ENCODE measurements at places on chromosomes 12 and 14. TPM values are rescaled to one million over a fixed set of nuclear protein-coding genes. Genes with fewer than 3 reads are reported as not detected.

GRCh38 chr14:74048281-74048680 is 29.1 kb downstream of the BBOF1 start:
- H3K4me3 ChIP-seq: no peak overlapping the region
- peaks cover 4% of the 10 kb centered on the region for H3K4me1 ChIP-seq
- no peak overlapping the region for H3K27ac ChIP-seq
- peak; percentile 30 for DNase-seq
- no peaks in the 10 kb centered on the region for H3K36me3 ChIP-seq

GRCh38 chr14:99755629-99756603 is 37.3 kb upstream of the EML1 start:
- no peak overlapping the region for H3K27ac ChIP-seq
- no peak overlapping the region for H3K4me3 ChIP-seq
- peaks cover 12% of the 10 kb centered on the region for H3K27me3 ChIP-seq
- no peaks in the 10 kb centered on the region for H3K36me3 ChIP-seq
- DNase-seq: no peak

GRCh38 chr12:106492857-106493256 is 89.9 kb upstream of the RFX4 start:
- H3K4me3 ChIP-seq: no peak overlapping the region
- H3K27ac ChIP-seq: no peak overlapping the region
- no peaks in the 10 kb centered on the region for H3K27me3 ChIP-seq
- peaks cover 1% of the 10 kb centered on the region for H3K4me1 ChIP-seq

GRCh38 chr12:15602051-15602672 is 187.0 kb downstream of the EPS8 start:
- peaks cover 3% of the 10 kb centered on the region for H3K27me3 ChIP-seq
- peaks cover 14% of the 10 kb centered on the region for H3K4me1 ChIP-seq
- H3K4me3 ChIP-seq: no peak overlapping the region
- no peak for DNase-seq
- H3K27ac ChIP-seq: no peak overlapping the region

GRCh38 chr12:89154743-89155499 is 197.4 kb downstream of the DUSP6 start:
- H3K27me3 ChIP-seq: peaks cover 1% of the 10 kb centered on the region
- H3K36me3 ChIP-seq: no peaks in the 10 kb centered on the region
- no peak overlapping the region for H3K27ac ChIP-seq
- DNase-seq: no peak

GRCh38 chr12:50992819-50993218 is 33.4 kb downstream of the SLC11A2 start:
- peaks cover 3% of the 10 kb centered on the region for H3K27me3 ChIP-seq
- DNase-seq: no peak
- H3K4me3 ChIP-seq: no peak overlapping the region
- peaks cover 14% of the 10 kb centered on the region for H3K4me1 ChIP-seq
- H3K36me3 ChIP-seq: peaks cover 47% of the 10 kb centered on the region

DNA sequence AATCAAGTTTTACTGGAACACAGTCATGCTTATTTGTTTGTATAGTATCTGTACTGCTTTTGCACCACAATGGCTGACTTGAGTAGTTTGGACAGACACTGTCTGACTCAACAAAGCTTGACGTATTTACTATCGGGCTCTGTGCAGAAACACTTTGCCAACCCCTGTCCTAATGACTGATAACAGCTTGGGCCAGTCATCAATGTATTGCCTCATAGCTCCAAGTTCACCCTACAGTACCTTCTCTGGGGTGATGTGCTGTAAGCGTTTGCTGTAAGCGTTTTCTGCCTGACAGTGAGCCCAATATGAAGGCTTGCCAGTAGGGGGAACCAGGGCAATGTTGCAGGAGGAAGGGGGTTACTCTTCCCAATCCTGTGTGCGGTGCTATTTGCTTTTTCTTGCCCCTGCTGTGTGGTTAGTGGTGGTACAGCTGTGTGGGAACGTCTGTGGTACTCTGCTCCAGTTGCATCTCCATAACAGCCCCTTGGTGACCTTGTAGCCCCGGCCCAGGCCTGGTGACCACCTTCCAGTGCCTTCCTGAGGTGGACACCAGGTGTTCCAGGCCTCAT is 5.4 kb upstream of the CCDC177 start:
- no peak overlapping the region for H3K4me3 ChIP-seq
- peaks cover 1% of the 10 kb centered on the region for H3K27me3 ChIP-seq
- H3K36me3 ChIP-seq: no peaks in the 10 kb centered on the region
- H3K27ac ChIP-seq: no peak overlapping the region
- H3K4me1 ChIP-seq: peaks cover 6% of the 10 kb centered on the region
- DNase-seq: peak; percentile 63

DNA sequence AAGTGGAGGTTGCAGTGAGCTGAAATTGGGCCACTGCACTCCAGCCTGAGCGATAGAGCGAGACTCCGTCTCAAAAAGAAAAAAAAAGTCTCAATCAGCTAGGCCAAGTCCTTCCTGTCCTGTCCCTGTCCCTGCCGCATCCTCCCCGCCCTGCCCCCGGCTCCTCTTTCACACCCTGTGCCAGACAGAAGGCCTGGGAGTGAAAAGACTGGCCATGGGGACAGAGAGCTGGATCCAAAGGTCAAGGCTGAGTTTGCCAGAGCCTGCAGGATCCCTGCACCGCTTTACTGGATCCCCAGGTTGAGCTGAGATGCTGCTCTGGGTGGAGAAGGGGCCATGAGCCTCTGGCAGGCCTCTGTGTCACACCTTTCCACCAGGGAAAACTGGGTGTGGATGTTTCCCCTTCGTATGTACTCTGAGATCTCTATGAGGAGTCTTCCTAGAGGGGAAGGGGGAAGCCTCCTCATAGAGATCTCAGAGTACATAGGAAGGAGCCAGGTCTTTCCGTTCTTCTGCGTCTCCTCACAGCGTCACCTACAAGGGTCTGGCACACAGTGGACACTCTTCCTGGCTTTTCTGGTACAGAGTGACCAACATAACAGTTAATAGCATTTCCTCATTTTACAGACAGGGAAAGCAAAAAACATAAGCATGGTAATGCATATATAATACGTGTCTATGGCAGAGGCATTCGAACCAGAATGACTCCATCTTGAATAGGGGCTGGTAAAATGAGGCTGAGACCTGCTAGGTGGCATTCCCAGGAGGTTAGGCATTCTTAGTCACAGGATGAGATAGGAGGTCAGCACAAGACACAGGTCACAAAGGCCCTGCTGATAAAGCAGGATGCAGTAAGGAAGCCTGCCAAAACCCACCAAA is 35.1 kb downstream of the NINJ2 start:
- no peaks in the 10 kb centered on the region for H3K36me3 ChIP-seq
- DNase-seq: no peak

GRCh38 chr14:94476023-94476422 is at the start of gene SERPINA9:
Gene SERPINA9 (minus strand): TSS chr14:94476197. CDS start chr14:94469840, 6,357 bp downstream.
- H3K4me3 ChIP-seq: no peak within 1 kb of the TSS
- H3K27ac ChIP-seq: no peak within 1 kb of the TSS
- H3K36me3 ChIP-seq: no peaks in the 10 kb centered on the region
- DNase-seq: no peak
- peaks cover 2% of the 10 kb centered on the region for H3K27me3 ChIP-seq

MYH6 gene
- 1.6 TPM for total RNA-seq

DCN gene
- not detected for total RNA-seq

DNA sequence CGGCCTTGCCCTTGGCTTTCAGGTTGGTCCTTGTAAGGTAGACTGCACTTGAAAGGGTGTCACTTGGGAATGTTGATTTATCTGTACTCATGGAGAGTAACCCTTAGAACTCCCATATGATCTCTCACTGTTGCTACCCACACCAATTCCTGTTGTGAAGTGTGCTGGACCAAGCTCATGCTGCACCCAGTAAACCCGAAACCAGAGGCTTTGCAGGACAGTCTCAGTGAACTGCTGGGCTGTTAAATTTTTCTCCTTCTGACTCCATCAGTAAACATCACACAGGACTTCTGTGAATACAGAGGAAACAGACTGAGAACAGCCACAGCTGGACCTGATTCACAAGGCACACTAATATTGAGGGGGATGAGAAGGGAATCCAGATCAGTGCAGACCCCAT is 783.0 kb downstream of the TMEM121 start:
- no peaks in the 10 kb centered on the region for H3K4me1 ChIP-seq
- H3K27ac ChIP-seq: no peak overlapping the region
- H3K36me3 ChIP-seq: peaks cover 10% of the 10 kb centered on the region
- no peak for DNase-seq

DNA sequence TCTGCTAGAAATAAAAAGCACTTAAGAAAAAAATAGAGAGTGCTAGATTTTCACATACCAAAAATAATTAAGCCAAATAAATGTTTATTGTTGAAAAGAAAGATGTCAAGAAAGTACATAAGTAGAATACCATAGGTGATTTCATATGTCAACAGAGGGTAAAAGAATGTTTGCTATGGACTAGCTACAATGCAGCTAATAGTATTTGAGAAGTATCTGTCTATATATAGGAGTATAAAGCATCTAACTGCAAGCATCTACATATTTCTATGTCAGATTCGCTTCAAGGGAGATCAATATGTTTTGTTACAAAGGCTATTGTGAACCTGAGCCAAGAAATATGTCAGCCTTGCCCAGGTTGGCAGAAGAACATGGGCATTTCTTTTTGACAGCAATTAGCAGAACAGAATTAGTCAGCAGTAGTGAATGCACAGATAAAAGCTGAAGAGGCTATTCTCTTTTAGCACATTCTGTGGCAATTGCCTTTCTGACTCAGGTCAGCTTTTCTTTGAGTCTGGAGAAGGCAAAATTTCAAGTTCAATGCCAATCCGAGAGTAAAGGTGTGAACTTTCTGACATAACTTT is 140.1 kb downstream of the ALG10B start:
- no peak overlapping the region for H3K27ac ChIP-seq
- DNase-seq: no peak
- H3K36me3 ChIP-seq: no peaks in the 10 kb centered on the region
- no peaks in the 10 kb centered on the region for H3K4me1 ChIP-seq
- H3K4me3 ChIP-seq: no peak overlapping the region
- H3K27me3 ChIP-seq: peaks cover 3% of the 10 kb centered on the region

PRH2 gene
- total RNA-seq: not detected

RAB15 gene
- total RNA-seq: 20.9 TPM

Data from endothelial cell (in vitro differentiated cells).